Effector CD4-positive, alpha-beta T cell (primary cell): ENCODE measurements at places on chromosomes 4 and X.

DNA sequence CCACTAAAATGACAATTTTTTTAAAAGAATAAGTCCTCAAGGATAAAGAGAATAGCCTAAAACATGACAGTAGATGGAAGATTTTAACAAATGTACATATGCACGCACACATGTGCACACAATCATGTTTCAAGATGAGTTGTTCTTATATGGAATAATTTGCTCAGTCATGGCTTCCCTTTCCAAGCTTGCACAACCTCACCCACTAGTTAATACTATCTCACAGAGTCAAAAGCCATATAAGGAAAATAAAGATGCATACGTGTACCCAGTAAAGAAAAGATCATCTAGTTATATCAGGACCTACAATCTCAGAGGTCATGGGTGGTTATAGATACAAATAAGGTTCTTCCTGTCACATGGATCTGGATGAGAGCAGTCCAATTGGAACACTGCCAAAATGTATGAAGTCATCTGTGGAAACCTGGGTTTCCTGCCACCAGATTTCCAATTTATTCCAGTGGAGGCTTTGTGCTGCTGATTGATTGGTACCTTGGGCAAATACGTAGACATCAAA lies 56.1 kb downstream of the FAM13A start:
- no peak for DNase-seq

GRCh38 chrX:145502670-145503069 lies 255.4 kb downstream of the SPANXN1 start:
- no peak for DNase-seq

DNA sequence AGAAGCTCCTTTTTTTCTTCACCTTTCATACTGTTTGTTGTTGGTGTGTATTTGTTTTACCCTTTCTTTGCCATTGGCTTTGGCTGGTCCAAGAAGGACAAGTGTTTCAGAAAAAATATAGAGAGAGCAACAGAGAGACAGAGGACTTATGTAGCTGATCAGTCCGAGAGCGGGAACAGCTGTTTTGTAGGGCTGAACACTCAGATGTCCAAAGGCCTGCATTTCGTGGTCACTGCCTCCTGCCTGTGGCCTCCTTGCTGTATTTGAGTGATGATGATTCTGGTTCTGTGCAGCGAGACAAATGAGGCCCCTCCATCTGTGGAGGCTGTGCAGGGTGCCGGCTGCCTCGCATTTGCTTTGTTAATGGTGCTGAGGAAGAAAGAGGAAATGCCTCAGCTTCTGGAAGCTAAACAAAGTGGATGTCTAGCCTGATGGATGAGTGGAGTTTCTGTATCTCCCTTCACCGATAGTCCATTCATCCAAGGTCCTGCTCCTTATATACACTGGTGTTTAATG lies 19.8 kb upstream of the STOX2 start:
- no peak for DNase-seq

DNA sequence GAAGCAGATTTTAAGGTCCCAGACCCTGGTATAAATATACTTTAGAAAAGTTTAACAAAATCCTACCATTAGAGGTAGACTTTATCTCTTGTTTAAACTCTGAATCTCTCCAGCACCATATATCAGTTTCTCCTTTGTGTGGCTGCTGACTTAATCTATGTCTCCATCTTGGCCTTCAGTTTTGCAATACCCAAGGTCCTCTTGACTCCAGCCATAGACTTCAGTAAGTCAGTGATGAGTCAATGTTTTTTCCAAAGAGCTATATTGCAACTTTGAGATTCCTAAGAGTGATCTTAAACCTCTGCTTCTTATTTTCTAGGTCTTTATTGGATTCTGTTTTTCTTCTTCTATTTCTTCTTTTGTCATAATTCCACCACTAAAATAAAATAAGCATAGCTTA lies 50.8 kb upstream of the ADGRL3 start:
- DNase-seq: no peak

DNA sequence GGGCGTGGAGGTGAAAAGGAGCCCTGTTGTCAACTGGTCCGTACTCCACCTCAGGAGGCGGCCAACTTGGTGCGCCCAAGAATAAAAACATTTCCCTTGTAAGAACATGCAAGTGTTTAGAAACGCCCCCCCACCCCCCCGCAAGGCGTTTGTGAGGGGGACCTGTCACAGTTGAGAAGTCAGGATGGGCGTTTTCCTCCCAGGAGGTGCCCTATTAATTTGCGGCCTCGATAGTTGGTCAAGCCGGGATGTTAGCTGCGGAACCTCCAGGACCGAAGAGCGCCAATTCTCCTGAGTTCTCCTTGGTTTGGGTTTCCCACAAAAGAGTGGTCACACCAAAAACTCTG lies 651 bp upstream of the SAP30 start:
- DNase-seq: peak; percentile 52

GRCh38 chr4:1628892-1629698 lies 55.0 kb downstream of the FAM53A start:
- peak; percentile 68 for DNase-seq

GRCh38 chr4:6773616-6774540 lies 8.6 kb upstream of the KIAA0232 start:
- no peak for DNase-seq

DNA sequence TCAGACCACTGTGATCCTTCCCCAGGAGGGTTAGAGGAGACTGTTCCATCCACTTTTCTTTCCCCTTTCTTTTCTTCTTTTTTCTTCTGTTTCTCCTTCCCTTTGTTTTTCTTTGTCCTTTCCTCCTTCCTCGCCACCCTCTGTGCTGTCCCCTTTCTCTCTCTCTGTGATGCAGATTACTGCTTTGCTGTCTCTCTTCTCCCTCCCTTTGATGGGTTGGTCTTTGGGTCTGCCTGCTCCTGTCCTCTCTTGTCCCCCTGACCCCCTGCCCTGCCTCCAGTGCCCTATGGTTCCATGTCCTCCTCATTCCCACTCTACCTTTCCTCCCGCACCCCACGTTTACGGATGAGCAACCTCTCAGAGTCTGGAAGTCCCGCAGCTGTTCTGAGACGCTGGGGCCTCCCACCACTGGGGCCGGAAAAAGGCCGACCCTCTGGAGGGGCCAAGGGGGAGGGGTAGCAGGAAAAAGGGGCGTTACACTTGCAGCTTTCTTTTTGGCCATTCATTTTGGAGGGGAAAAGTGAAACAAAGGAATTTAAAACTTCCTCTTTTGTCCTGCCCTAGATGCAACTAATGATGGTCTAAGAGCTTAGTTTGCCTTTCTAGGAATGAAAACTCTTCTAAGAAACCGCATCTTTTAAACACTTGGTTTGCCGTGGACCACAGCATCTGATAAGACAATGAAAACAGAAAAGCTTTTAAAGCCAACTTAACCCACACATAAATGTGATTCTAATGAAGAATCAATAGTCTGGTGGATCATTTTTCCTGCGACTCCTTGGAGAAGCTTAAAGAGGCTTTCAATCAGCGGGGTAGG lies 24.5 kb upstream of the TSR2 start:
- no peak for DNase-seq

GRCh38 chr4:57076646-57077045 lies 33.5 kb downstream of the IGFBP7 start:
- DNase-seq: no peak

DNA sequence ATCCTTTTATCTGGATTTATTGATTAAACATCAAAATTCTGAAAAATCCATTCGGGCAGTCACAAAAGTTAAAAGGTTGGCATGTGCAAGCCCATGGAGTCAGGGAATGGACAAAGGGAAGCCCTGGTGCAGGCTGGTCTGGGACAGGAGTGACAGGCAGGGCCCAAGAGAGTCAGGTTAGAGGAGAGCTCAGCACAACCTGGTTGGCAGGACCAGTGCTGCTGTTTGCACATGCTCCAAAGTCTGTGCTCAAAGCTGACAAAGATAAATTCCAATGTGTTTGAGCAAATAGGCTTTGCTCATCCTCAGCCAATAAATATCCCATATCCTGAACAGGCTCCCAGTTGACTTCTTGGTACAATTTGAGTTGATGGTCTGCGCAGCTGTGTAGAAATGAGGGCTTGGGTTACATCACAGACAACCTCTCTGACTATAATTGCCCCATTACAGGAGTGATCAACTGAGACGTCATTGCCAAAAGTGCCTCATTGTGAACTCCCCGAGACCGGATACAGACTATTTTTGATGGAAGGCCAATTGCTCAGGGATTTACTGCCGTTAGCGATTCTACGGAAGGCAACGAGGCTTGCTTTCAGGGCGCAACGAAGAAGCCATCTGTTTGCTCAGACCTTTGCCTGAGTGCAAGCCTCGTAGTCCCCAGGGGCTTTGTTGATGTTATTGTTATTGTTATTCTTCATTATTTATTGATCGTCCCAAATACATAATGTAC lies 1008.1 kb upstream of the TENM3 start:
- no peak for DNase-seq

GRCh38 chr4:151436093-151436518 lies 27.1 kb downstream of the FHIP1A start:
- no peak for DNase-seq

GRCh38 chr4:128820671-128821070 lies 11.2 kb downstream of the JADE1 start:
- no peak for DNase-seq

GRCh38 chrX:30971774-30972603 lies 82.9 kb upstream of the TAB3 start:
- DNase-seq: no peak

- DNase-seq: no peak
These were observed 53.0 kb upstream of the DAPP1 start for GRCh38 chr4:99763635-99764101.

GRCh38 chrX:78618987-78619386 lies 40.1 kb downstream of the RTL3 start:
- no peak for DNase-seq

DNA sequence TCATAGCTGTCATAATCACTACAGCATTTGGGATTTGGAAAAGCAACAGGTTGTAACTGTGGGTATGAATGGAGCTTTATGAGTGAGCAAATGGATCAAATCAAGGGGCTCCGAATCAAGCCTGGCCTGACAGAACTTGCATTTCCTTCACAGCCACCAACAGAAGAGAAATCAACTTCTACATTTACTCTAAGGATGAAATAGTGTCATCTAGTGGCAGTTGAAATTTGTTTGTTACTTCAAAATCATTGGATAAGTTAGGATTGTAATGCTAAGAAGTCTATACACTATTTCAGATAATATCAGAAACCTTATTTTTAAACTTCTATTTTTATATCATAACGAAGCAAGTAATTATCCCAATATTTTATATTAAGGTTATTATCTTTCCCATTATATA lies 10.7 kb upstream of the WDR17 start:
- DNase-seq: no peak

GRCh38 chr4:5014007-5014682 lies 5.1 kb downstream of the CYTL1 start:
- no peak for DNase-seq

DNA sequence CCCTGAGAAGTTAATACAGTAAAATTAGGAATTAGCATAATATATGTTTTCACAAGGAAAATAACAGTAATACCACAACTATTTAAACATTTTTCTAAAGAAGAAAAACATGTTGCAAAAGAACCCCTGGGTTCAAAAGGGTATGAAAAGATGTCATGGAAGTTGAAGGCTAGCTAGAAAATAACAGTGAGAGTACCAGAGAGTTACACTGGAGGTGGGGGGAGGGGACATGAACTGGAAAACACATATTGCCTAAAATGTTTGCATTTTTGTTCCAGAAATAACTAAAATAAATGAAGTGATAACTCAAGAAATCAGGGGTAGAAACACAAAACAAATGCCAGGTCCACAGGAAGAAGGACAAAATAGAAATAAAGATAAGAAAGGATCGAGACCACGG lies 336.6 kb upstream of the MAD2L1 start:
- no peak for DNase-seq

DNA sequence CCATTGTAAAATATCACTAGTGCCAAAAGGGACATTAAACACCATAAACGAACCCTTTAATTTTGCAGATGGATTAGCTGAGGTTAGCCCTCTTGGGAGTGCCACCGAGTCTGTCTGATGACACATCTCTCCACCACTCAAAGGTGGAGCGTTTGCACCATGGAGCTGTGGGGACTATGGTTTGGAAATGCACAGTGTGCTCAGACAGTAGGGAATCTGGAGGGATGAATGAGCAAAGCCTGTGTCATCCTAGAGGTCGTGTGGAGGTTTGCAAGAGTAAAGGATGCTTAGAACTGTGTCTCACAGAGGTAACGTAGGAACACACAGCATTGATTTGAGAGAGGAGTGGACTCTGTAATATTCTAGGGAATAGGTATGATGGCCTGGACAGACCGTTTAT lies 93.7 kb downstream of the CLNK start:
- no peak for DNase-seq

DNA sequence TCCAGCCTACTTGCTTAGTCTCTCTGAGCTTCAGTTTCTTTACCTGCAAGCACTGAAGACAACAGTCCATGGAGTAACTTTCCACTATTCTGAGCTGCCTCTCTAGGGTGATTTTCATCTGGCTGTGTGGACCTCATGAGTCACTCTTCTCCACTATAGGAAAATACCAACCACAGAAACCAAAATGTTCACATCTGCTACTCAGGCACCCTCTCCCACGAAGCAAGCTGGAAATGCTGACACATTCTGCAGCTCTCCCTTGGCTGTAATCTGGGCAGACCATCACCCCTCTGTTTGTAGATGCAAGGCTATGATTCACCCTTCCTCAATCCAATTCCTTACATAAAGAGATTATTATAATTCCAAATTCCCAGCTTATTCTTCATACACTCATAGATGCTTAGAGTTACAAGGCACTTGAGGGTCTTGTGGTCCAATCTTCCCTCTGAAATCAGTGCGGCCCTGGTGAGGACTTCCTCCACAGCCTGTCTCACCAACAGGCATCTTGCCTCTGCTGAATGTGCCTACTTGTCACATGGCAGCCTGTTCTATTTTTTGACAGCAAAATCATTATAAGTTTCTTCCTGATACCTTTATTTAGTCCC lies 97.0 kb upstream of the LNX1 start:
- DNase-seq: no peak

DNA sequence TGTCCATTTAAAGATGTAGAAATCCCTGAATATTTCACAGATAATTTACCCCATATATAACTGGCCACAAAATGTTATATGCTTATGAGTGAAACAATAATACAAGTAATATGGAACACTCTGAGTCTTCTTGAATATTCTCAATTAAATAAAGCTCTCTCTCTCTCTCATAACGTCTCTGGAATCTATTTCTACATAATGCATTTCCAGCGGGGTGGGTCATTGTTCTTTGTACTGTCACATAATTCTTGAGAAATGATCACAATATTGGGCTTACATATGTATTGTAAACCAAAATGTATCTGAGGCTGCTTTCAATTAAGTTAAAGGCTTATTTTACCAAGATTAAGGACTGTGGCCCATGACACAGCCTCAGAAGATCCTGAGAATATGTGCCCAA lies 596.3 kb downstream of the FAT4 start:
- no peak for DNase-seq

GRCh38 chrX:132532913-132533312 lies 44.1 kb upstream of the MBNL3 start:
- DNase-seq: no peak

GRCh38 chr4:1039493-1040343 lies 28.3 kb downstream of the FGFRL1 start:
- DNase-seq: no peak

DNA sequence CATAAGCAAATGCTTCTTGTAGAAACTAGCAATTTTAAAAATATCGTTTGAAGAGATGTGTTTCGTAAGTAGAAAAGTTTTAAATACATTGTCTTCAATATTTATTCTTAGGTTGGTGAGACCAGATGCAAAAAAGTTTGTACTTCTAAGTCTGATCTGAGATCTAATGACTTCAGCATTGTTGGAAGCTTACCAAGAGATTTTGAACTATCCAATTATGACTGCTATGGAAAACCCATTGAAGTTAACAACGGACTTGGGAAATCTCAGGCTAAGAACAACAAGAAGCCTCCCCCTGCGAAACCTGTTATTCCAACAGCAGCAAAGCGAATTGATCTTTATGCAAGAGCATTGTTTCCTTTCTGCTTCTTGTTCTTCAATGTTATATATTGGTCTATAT lies 50.2 kb upstream of the GRIA2 start:
- no peak for DNase-seq
